ENCODE measurements at places on chromosomes 12 and 14.

DNA sequence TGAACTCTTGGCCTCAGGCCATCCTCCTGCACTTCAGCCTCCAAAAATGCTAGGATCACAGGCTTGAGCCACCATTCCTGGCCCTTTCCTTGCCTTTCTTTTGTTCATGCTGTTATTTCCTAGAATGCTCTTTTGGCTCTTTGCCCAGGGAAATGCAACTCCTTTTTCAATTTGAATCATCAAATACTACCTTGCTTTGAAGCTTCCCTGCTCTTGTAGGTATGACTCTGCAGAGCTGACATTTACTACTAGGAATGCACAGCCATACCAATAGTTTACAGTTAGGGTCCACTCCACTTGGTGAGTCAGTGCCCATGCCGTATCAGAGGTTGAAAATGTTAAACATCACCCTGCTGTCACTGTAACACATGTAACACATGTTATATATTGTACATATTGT is 107.0 kb upstream of the CRY1 start:
- no peak for DNase-seq

DNA sequence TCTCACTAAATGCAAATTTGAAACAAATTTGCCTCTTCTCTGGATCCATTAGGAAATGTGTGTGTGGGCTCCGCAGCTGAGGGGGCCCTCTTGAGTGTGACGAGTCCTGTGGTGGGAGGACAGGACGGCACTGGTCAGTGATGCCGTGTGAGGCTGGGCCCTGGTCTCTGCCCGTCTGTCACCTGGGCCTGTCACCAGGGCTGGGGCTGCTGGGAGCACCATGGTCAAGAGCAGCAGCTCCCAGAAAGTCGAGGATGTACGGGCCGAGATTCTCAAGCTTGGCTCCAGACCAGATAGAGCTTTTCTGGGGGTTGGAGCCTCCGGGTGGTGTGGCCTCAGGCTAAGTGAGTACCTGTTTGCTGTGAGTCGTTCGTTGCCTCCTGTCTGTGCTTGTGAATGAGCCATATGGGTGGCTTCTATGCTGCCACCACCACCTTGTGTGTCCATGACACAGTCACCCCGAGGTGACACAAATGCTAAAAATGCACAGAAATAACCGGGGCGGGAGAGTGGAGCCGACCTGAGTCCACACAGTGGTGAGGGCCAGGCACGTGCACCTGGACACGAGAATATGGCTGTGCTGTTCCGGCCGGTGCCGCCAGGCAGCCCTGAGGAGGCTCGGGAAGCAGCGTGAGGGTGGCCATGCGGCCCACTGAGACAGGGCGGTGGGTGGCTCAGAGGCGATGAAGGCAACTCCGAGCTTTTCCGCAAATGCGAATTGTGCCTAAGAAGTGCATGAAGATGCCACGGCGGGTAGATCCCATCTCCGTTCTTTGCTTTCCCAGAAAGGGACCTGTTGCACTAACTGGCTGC is 8.7 kb downstream of the PGAM5 start:
- DNase-seq, result no peak

DNA sequence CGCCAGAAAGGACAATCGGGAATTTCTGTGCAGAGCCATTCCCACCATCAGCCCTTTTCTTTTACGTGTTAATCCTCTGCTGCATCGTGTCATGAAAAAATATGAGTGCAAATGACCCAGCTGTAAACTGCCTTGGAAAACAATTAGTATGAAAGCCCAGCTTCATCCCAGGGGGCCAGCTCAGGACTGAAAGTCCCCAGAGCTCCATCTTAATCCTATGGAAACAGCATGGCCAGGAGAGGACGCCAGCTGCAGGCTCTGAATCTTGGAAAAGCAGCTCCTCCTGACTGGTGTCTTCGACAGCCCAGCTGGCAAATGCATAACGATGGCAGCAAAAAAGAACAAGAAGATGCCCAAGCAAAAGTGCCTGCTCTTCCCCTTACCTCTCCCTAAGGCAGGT is 191.5 kb downstream of the NTF3 start:
- DNase-seq, result no peak

- no peak for DNase-seq
Measured at GRCh38 chr12:18345021-18345735, 83.9 kb downstream of the PIK3C2G start.

- no peak for DNase-seq
Measured at GRCh38 chr12:131720921-131721320, 10.0 kb downstream of the SFSWAP start.

DNA sequence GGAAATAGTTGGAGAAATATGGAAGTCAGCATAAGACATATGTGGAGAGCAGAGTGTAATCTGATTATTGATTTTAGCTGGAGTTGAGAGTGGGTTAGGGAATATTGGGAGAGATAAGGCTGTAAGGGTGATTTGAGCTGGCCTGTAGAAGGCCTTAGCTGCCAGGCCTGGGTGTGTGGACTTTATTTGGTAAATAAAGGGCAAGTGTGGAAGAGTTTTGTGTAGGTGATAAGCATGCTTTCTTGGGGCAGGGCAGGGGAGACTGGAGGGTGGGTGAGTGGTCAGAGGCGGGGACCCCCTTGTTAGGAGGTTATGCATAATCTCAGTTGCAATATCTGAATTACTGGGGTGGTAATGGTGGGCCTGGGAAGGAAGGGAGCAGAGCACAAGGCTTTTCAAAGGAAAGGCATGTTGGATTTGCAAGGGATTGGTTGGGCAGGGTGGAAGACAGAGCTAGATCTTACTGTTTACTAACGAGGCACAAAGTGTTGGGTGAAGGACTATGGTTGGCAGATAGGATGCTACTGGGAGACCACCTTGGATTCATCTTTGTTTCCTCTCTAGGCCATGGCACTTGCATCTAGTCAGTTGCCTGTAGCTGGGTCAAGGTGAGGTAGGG is 5.5 kb downstream of the KHNYN start:
- DNase-seq, result no peak

DNA sequence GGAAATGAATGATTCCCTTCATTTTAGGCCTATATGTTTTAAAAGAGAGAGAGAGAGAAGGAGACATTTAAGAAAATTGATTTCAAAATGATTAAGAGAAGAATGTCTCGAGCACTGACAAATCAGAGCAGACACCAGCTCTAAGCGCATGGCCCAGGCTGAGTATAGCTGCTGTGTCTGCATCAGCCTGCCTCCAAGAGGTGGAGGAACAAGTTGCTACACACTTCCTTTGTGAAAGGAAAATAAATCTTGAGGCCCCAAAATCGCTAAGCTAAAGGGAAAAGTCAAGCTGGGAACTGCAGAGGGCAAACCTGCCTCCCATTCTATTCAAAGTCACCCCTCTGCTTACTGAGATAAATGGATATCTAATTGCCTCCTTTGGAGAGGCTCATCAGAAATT is 728.7 kb upstream of the TMEM132C start:
- DNase-seq, result no peak

DNA sequence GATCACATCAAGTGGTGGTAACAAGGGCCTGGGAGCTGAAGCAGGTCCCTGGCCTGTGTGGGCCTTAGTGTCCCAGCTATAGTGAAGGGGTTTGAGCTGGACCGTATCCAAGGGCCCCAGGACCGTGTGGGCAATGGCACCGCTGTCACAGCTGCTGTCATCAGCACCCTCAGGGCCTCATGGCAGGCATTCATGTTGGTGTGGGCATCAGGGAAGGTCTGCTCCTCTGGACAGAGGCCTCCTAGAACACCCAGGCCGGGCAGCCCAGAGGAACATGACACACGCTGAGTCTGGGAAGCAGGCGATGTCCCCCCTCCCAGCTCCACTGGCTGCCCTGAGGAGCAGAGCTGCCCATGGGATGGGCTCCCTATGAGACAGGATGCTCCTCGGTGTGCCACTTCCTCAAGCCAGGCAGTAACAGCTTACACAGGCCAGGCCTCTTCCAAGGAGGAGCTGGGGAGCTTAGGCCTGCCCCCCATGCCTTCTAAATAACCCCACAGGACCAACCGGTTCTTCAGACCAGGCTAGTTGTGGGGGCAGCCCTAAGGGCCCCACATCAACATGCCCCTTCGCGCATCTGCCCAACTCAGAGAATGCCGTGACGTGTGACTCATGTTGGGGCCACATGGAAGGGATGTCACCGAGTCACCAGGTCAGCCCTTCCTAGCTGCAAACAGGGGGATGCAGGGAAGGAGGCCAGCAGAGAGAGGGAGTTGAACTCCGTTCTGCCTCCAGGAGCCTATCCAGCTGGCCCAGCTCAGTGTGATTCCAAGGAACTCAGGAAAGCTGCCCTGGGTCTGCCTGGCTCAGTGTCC is 80.4 kb downstream of the PITPNM2 start:
- no peak for DNase-seq

DNA sequence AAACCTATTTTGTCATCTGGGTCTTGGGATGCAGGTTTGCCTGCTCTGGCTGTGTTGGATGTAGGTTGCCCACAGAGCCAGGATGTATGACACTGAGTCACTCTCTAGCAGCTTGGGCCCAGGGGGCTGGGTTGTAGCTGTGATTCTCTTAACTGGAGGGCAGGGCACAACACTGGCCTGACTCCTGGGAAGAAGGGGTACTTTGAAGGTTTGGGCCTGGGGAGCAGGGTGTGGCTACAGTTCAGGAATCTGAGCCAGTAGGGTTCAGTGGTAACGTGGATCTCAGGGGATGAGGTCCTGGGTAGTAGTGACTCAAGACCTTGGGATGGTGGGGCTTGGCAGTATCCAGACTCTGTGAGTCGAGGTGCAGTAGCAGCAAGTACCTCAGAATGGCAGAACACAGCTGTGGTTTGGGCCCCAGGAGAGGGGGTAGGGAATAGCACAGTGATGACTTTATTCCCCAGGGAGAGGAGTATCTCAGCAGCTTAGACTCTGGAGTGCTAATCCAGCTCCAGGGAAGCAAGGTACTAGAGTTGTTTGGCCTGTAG is 25.7 kb downstream of the TBC1D15 start:
- DNase-seq, result no peak

GRCh38 chr12:122893208-122894153 is 2.4 kb downstream of the VPS37B start:
- no peak for DNase-seq

DNA sequence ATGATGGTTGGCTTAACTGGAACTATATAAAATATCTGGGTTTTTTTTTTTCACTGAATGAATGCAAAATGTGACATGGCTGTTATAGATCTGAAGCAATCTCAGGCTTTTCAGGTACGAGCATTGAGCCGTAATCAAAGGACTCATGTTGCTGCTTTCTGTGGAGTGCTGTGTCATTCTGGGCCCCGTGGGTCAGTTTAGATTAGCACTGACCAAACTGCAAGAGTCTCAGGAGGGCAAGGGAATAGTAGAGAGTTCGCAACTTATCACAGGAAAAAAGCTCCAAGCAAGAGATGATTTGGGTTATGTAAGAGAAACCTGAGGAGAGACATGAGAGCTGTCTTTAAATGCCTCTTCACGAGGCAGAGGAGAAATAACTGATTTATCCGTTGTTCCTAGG is 59.1 kb downstream of the UBR7 start:
- DNase-seq, result no peak

DNA sequence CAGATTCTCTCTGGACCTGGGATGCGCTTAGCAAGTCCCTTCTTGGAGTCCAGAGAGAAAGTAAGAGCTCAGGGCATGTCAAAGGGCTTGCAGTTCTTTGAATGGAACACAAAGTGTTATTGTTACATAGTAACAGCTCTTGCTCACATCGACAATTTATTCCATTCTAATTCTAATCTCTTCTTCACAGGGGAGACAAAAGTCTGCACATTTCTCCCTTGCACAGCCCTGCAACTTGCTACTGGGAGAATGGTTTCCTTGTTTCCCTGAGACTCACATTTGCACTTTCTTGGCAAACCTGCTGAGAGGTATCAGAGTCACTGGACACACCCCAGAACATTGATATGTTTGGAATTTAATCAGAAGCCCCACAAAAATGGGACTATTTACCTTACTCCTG is 209.9 kb upstream of the IGF1 start:
- no peak for DNase-seq

GRCh38 chr14:32900547-32900946 is 38.1 kb upstream of the NPAS3 start:
- no peak for DNase-seq

- no peak for DNase-seq
Measured at GRCh38 chr14:76720382-76720813, 40.9 kb upstream of the VASH1 start.

GRCh38 chr12:100239589-100239988 is 27.3 kb downstream of the DEPDC4 start:
- no peak for DNase-seq

GRCh38 chr12:57127726-57128518 is at the start of gene LRP1:
LRP1 (plus strand) TSS chr12:57128483; CDS start chr12:57128965, 482 bp downstream.
- DNase-seq, result peak; percentile 65

DNA sequence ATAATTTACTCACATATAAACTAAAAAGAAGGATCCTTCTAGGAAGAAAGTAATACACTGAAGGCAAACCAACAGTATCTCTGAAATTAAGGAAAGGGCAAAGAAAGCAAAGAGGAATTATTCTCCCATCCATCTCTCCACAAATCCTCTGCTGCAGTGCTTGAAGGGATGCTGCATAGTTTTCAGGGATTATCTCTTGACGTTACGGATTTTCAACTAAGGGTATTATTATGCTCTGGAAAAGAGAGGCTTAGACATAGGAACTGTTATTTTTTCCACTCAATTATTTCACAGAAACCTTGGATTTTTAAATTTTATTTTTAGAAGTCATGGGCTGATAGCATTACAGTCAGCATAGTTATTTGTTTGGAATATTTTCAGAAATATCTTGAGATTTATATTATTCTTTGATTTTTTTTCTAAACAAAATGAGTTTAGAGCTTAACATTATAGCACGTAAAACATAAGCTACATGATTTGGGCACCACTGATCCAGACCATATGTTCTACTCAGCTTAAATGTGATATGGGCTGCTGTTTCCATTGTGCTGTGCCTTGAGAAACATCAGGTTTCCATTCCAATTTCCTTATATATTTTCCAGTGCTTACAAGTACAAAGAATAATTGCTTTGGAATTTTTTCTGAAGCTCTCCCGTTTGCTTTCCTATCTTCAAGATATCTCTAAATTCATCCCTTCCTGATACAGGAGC is 57.9 kb upstream of the DCN start:
- DNase-seq, result no peak

- no peak for DNase-seq
Measured at GRCh38 chr14:75232597-75232996, 46.0 kb upstream of the FOS start.

DNA sequence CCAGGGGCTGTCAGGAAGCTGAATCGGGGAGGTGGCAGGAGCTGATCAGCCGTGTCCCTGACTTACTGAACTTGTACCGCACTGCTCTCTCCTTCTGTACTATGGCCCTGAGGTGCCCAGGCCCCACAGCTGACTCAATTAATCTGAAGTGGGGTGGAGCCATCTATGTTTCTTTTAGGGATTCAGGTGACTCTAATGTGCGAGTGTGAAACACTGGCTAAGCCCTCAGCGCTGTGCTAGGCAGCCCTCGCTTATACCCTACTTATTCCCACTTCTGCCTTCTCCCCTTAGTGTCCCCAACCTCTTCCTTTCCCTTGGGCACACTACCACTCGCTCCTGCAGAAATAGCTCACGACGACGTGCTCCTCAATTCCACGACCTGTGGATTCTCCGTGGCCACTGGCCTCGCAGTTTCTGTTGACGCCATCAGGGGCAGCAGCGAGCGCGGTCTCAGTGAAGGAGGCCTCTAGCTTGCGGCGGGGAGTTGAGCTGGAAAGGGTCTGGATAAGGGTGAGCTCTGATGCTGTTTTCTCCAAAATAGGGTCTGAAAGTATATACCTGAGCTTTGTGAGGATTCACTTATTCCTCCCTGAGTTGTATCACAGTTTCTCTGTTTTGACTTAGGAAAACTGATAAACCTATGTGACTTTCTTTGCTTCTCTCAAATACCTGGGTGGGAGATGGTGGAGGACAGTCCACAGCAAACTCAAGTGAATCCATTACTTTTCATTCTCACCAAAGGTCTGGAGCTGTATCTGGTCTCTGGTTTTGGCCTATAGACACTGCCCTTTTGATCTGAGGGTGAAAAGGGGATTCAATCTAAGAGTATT is 167.6 kb downstream of the SLC41A2 start:
- DNase-seq, result no peak

- no peak for DNase-seq
Measured at GRCh38 chr12:112179341-112179740, 54.0 kb downstream of the TRAFD1 start.
